ENCODE measurements at places on chromosomes 2 and 18.

GRCh38 chr2:62992561-62992960 lies 58.1 kb upstream of the OTX1 start:
- no peak for DNase-seq

DNA sequence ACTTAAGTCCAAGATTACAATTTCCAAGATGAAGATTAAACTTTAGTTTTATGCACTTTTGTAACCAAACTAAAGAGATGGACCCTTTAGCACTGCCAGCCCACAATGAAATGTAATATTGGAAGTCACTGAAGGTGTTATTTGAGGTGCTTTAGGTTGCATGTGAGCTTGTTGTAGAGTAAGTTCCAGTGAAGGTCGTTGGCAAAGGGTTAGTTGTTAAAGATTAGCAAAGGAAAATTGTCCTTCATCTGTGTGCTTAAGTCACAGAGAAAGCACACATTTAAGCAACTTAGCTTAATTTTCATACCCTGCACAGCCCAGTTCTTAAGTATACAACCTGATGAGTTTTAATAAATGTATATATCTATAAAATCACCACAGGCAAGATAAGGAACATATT lies 46.7 kb downstream of the MGAT5 start:
- DNase-seq, result no peak

DNA sequence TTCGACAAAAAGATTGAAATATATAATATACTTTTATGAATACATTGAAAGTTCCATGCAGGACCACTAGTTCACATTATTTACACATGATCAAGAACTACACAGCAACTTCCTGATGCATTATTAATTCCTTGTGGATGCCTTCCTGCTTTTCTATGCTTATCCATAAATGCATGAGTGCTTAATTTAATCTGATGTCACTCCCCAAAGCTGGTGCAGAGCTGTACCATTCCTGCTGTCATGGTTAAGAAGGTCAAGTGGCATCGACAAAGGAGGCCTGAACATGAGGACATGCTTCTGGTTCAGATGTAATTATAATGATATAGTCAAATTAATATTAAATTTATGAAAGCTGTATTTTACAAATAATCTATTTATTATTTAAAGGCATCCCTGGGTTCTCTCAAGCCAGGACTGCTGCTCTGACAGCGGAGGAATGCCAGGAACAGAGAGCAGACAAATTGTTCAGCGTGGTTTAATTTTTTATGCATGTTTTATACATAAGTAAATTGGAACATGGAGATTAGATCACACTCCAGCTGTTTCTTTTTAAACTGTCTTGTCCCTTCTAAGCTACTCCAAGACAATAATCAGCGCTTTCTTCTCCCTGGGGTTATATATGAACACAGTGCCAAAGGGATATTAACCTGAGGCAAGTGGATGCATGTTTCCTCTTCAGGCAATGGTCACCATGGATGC lies 307.3 kb upstream of the CNTNAP5 start:
- no peak for DNase-seq

DNA sequence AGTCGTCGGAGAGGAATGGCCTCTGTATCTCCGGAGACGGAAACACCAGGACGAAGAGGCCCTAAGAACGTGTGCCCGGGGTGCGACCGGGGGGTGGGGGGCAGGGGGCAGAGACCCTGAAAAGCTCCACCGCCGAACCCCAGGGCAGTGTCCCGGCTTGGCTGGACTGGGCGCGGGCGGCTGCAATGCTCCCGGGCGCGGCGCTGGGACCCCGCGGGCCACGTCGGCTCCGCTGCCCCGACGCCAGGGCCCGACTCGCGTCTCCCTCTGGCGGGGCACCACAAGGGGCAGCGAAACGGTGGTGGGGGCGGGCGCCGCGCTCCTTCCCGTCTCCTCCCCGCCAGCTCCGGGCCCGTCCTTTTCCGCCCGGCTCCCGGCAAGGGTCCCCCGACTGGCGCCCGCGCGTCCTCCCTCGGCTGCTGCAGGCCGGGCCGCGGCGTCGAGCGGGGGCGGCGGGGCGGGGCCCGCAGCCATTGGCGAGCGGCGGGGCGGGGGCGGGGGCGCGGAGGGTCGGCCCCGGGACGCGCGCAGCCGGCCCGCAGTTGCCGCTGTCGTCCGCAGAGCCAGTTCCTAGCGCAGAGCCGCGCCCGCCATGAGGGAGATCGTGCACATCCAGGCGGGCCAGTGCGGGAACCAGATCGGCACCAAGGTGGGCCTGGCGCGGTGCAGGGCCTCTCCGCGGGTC lies at the start of gene TUBB6:
Gene TUBB6, plus strand, starts transcription at position 541 of the 685 bp plus-strand sequence. Its CDS starts 52 bp downstream, at position 593.
- no peak for DNase-seq

DNA sequence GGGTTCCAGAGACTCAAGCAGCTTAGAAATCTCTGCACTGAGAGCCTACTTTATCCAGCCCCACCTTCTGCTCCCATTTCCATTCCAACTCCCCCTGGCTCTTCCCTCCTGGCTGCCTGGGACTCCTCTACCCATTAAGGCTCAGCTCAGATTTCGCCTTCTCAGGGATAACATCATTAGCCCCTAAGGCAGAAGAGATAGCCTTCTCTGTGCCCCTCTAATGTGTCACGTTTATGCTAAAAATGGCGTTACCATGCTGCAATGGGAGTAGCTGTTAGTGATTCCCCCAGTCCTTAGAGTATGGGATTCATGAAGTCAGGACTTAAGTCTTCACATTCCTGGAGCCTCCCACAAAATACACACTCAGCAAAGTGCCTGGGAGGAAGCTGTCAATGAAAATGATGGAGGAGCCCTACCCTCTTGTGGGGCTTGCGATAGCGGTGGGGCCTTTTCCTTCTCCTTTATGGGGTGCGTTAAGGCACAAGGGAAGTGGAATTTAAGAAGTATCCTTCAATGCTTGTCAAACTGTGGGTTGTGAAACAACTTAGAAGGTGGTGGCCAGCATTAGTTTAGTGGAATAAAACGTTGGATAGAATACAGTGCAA lies 144.7 kb upstream of the COPS8 start:
- no peak for DNase-seq

DNA sequence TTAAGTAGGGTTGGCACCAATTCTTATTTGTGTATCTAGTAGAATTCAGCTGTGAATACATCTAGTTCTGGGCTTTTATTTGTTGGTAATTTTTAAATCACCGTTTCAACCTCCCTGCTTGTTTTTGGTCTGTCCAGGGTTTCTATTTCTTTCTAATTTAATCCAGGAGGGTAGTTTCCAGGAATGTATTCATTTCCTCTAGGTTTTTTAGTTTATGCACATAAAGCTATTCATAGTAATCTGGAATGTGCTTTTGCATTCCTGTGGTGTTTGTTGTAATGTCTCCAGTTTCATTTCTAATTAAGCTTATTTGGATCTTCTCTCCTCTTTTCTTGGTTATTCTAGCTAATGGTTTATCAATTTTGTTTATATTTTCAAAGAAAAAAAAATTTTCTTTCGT lies 1361.8 kb upstream of the DDX18 start:
- no peak for DNase-seq

- DNase-seq, result no peak
Observed at GRCh38 chr2:172370821-172371455, 56.4 kb upstream of the ITGA6 start.

- DNase-seq, result no peak
Observed at GRCh38 chr18:69874058-69874457, 73.6 kb downstream of the CD226 start.

DNA sequence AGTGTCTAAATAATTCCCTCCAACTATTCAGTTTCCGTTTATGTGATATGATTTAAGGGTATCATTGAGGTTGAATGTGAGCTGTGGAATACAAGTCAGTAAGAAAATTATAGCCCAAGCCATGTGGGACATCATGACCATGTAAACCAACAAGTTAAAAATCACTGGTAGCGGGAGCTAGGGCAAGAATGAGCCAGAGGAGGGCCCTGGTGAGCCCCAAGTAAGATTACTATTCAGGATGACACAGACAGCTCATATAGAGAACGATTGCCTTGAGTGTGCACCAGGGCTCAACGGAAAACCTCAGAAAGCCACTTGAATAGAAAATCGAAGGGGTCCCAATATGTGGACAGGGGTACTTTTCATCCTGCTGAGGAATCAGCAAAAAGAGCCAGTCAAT lies 87.8 kb upstream of the RBMS1 start:
- no peak for DNase-seq

- DNase-seq, result no peak
Observed at GRCh38 chr2:28653892-28654662, 97.6 kb upstream of the PPP1CB start.

DNA sequence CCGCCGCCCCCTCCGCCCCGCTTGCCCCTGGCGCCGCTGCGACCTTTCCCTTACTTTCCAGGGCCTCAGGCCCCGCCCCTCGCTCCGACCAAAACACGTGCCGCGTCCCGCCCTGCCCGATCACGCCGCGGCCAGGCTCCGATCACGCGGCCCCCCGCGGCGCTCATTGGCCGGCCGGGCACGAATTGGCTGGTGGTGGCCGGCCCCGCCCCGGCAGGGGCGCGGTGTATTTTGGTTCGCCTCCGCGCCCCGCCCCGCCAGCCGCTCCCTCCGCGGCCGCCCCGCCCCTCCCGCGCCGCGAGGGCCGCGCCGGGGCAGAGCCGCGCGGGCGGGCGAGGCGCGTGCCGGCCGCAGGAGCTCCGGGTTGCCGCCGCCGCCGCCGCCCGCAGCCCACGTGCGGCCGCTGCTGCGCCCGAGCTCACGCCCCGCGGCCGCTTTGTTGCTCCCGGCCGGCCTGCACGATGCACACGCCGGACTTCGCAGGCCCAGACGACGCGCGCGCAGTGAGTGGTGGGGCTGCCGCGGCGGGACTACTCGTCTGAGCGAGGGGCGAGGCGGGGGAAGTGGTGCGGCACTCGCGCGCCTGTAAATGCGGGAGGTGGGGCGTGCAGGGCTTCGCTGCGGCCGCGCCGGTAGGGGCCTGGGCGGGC lies at the start of gene KLF11:
Gene KLF11, plus strand, starts transcription at position 295 of the 650 bp plus-strand sequence. Its CDS starts 167 bp downstream, at position 462.
- DNase-seq, result peak; percentile 62

GRCh38 chr2:218329027-218329825 lies 27.4 kb upstream of the CATIP start:
- DNase-seq, result no peak

DNA sequence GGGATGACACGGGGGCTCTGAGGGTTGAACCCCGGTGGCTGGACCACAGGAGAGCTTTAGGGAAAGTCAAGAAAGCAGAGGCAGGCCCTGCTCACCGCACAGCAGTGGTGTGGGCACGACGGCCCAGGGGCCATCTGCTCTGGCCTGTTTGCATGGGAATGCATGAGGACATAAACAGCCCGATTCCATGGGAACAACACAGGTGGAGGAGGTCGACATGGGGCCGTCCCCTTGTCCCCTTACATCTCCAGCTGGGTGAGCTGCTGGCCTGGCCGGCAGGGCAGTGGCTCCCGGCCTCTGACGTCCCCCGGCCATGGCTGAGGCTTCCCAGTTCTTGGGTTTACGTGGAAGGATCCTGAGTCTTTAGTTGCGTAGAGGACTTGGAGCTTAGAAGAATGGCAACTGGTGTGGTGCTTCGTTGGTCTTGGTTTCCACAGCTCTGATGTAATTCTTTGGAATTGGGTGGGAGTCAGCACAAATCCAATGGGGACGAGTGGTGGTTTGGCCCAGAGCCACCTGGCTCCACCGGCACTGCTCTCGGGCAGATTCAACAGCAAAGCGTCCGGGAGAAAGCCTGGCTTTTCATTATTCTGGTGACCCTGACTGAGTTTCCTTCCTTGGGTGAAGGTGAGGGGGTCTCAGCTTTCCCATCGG lies 98.3 kb upstream of the HDAC4 start:
- DNase-seq, result no peak

GRCh38 chr18:79896738-79897137 lies 54.7 kb downstream of the SLC66A2 start:
- DNase-seq, result no peak

DNA sequence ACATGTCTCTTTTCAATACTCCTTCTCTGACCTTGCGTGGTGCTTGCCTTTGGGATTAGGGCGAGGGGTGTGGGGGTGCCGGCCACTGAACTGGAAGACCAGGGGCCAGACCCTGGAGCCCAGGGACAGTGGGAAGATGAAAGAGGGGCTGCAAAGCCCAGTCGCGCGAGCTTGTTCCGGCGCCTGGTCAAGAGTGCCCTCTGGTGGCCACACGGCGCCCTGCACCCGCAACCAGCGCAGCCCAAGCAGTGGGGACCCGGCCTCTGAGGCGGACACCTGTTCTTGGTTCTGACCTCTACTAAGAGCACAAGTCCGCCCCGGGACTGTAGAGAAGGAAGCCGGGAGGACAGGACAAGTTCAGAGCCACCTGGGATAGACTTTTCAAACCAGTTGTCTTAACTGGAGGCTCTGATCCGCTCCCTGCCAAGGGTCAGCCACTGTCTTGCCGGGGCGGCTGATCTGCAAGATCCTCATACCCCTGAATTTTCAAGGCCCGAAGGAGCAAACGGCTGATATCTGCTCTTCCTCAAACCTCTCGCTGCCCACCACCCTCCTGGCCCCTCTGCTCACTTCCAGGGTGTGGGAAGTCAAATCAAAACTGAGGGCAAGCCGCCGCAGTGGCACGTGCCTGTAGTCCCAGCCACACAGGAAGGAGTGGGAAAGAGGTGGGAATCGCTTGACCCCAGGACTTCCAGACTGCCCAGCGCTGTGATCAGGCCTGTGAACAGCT lies 14.9 kb upstream of the MSH6 start:
- no peak for DNase-seq

- no peak for DNase-seq
Observed at GRCh38 chr2:106607371-106607770, 120.2 kb downstream of the CD8B2 start.

DNA sequence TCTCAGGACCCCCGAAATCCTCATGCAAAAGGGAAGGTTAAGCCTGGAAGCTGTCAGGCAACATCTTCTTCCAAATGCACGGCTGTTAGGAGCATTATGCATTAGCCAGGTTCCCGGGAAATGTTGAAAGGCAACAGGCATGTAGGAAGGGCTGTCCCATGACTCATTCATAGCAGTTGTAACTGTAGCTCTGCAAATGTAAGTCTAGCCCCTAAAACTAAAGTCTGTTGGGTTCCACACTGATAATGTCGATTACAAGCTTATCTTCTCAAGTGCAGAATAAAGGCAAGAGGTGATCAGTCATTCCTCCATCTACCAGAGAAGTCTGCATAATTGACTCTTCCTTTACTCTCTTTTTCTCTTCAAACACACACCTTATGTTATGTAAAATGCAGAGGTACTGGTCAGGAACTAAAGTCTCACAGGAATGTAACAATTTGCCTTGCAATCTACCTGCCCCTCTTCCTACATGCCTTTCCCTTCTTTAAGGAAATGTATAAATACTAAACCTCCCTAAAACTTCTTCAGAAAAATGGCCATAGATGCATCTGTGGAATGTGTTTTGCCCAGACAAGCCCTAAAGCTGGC lies 99.8 kb downstream of the AKAIN1 start:
- no peak for DNase-seq

DNA sequence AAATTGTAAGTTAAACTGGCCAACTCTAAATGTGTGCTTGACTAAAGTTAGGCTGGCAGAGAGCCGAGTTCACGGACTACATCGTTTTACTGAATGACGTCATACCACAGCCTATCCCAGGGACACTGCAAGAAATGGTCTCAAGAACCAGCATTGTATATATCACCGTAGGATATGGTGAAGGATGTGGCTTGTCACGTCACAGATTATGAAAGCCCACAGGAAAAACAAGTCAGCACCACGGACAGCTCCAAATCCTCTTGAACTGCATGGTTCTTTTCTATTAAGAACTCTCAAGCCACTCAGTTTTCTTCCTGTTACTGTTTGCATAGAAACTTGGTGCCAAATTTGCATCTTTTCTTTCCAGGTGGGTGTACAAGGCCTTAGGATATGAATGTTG lies 85.1 kb upstream of the ACAA2 start:
- DNase-seq, result peak; percentile 52

- DNase-seq, result no peak
Observed at GRCh38 chr2:187102381-187102780, 253.4 kb upstream of the ZSWIM2 start.

GRCh38 chr2:29009711-29010677 lies 28.9 kb downstream of the TOGARAM2 start:
- no peak for DNase-seq

- no peak for DNase-seq
Observed at GRCh38 chr2:180966378-180966777, 14.0 kb upstream of the UBE2E3 start.
